ENCODE measurements at places on chromosomes 5 and 9.

DNA sequence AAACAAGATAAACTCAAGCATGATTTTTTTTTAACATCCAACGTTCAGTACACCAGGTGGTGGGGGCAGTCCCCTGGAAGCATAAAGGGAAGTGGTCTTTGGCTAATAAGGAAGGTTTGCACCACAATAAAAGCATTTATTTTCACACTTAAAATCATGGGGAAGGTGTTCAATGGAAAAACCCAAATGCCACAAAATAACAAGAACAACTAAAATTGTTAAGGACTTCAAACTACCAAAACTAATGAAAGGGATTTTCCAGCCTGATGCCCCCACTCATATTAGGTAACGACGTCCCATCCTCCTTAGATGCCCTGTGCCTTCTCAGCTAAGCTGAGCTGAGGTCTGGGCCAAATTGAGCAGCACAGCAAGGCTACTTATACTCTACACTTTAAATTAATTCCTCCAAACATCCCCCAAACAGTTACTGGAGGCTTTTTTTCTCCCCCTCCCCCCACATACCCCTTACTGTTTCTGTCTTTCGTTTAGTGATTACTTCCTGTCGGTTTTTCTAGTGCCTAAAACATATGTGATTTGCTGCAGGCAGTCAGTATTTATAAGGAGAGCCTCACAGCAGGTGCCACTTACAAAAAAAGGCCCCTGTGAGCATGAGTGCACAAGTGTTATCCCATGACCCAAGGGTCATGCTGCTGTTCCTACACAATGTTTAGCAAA lies 259.7 kb upstream of the ZNF608 start:
- DNase-seq = no peak

- DNase-seq = peak; percentile 80
These were observed 18.8 kb downstream of the ZBTB5 start for GRCh38 chr9:37446401-37446800.

GRCh38 chr5:151293624-151294023 lies 9.9 kb downstream of the SLC36A3 start:
- no peak for DNase-seq

- DNase-seq = peak; percentile 26
These were observed 21.7 kb upstream of the SPINK7 start for GRCh38 chr5:148290271-148291195.

- DNase-seq = no peak
These were observed 148.3 kb downstream of the PRDM9 start for GRCh38 chr5:23655674-23656073.

DNA sequence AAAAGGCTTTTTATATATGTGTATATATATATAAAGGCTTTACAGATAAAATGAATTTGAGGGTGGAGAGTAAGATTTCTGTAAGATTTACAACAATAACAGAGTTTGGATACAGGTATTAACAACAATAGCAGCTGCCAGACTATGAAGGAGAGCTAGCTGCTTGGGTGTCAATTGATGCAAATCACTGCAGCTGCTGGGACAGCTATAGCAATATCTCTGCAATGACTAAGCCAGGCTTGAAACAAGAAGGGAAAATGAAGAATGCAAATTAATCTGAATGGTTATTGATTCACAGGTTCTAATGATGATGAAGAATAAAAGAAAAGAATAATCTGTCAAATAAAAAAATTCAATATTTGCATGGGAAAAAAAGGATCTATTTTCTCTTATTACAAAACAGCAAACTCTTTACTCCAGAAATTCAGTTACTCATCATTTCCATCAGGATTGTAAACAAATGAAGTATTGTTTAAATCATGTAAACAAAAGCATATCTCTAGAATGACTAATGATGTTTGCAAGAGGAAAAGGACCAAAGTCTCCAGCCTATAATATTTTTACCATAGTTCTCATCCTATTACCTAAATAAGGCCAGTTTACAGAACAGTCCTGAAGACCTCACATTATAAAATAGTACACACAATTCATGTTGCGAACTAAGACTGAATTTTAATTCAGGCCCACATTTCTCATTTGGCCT lies 219.0 kb downstream of the HTR1A start:
- DNase-seq = no peak

DNA sequence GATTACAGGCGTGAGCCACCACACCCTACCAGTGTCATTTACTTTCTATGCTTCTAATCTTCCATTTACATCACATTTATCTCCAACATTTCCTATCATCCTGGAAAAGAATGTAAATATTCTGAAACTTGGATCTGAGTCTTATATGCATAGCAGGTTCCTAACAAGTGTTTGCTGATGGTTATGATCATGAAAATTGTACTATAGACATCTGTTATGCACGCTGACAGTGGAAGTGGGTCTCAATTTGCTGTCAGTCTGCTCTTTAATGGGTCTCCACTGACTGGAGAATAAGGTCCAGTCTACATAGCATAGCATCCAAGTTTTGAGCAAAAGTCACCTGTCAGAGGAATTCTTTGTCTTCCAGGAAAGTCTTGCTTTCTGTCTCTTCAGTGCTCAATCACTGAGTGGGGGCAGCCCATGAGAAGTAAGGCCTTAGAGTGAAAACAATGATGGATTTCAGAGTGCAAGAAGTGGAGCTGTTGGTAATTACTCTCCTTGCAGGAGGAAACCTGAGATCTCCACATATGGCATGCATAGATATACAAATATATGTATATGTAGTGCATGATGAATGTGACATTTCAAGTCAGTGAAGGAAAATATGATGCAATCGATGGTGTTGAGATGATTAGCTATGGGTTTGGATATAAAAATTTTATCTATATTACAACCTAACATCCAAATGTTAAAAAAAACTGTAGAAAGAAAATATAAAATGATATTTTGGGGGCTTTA lies 29.2 kb upstream of the MSANTD3 start:
- no peak for DNase-seq

DNA sequence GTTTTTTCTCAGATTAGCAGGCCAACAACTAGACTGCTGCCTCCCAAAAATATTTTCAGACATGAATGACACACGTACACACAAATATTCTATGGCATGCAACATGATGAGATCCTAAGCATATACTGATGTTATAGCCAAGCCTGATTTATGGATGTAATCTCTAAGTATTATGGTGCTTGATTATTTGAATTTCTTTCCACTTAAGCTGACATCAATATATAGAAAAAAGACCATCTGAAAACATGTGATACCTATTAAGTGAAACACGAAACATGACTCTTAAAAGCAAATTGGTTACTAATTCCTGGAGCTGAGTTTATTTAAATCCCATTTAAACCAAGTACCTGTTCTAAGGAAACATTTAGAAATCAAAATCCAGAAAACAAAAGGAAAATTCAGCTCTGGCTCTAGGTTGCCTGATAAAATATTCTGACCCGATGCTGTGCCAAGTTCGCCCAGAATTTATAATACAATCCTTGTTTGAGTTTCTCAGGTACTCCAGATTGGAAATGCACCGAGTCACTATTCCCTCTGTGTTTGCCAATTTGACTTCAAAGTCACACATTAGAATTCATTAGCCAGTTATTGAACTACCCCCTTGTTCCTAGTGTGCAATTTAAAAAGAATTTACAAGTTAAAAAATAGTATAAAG lies 548.6 kb downstream of the CSNK1G3 start:
- DNase-seq = no peak

GRCh38 chr5:16311666-16312065 lies 132.1 kb upstream of the MARCHF11 start:
- no peak for DNase-seq

DNA sequence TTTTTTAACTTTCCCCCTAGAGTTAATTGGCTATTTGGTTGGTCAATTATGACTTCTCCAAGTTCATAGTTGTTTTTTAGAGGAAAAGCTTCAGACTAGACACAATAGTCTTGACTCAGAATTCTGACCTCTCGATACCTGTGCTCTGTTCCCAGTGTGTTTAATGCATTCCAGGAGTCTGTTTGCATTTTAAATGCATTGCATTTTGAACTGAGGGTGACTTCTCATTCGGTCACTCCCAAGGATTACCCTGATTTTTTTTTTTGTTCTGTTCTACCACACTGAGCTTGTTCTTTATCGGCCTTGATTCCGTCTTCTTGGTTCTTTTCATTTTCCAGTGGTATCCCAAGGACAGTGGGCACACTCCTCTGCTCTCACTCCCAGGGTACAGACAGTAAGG lies 16.3 kb downstream of the ARHGEF28 start:
- DNase-seq = no peak

DNA sequence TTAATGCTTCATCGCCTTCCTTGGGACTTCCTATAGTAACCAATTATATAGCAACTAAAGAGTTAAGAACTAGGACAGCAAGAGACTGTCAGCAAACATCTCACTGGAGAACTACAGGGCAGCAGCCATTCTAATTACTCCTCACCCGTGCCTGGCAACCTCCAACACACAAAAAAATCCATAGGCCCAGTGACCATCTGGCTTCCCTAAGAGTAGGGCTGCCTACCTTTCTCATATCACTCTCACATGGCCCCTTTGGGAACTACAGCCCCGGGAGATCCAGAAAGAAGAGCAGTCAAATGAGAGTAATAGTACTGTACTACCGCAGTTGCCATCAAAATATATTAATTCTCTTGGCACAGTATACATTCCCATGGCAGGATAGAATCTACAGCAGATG lies 5.7 kb downstream of the DCAF10 start:
- peak; percentile 71 for DNase-seq

- no peak for DNase-seq
These were observed 118.1 kb downstream of the ADAMTS2 start for GRCh38 chr5:179227229-179227579.

- peak; percentile 89 for DNase-seq
These were observed 28.6 kb downstream of the PCDH1 start for GRCh38 chr5:141849415-141850243.

- no peak for DNase-seq
These were observed 54.7 kb downstream of the FXN start for GRCh38 chr9:69090140-69090750.

GRCh38 chr5:69451941-69452647 lies 37.2 kb downstream of the MARVELD2 start:
- no peak for DNase-seq

GRCh38 chr5:42876375-42876844 lies 64.7 kb upstream of the SELENOP start:
- no peak for DNase-seq

- DNase-seq = no peak
These were observed 169.7 kb downstream of the YTHDC2 start for GRCh38 chr5:113683211-113683610.

GRCh38 chr9:96363175-96363967 lies 20.1 kb downstream of the SLC35D2 start:
- DNase-seq = no peak

DNA sequence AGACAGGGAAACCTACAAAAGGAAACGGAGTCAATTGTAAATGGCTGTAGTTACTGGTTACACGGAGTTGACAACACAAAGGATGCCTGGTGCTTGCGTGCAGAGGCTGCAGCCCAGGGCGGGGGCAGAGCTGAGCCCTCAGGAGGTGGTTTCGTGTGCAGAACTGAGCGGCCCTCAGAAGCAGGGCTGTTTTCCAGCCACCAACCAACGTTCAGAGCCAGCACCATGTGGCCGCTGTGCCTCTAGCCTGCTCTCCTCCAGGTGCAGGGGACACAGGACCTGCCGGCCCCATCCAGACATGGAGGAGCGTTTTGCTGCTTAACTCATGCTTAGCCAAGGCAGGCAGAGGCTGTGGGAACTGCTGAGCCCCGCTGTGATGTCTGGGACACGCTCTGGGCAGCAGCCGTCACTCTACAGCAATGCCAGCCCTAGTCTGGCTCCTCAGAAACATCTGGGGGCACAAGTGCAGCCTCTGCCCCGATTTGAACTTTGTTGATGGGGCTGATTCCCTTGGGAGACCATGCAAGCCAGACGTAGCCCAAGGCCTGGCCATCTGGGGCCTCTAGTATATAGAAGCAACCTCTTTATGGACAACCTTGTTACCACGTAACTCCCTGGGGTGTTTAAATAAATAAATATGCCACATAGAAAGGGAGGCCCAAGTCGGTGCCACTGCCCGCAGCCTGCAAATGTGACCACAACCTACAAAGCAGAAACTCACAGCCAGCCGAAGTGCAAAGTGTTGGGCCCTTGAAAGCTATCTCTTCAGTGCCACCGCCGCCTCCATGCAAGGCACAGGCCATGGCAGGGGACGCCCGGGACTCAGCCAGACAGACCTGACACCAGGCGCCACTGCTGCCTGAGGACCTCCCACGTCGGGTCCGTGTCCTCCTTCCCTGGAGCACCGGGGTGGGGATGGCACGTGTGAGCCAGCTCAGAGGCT lies 42.1 kb downstream of the NKD2 start:
- DNase-seq = no peak

DNA sequence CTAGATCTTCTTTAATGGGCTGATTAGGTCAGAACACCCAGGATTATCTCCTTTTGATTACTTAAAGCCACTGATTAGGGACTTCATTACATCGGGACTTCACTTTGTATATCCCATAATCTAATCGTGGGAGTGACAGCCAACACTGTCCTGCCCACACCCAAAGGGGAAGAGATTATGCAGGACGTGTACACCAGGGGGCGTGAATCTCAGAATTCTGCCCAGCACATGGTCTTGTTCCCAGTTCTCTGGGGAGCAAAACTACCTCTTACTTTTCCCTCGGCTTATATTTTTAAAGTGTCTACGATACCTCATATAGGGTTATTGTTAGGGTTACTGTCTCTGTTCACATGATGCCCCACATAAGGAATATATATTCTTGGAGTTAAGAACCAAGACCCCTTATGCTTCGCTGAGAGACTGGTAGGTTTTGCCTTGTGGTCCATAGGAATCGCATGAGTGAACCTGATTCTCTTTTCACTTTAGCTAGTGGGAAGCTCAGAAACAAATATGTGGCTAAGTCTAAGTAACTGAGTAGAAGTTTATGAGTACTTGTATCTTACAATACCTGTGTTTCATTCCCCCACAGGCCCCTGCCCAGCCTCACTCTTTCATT lies 192.7 kb downstream of the GNA14 start:
- DNase-seq = peak; percentile 59

GRCh38 chr5:56166671-56167385 lies 66.3 kb downstream of the ANKRD55 start:
- DNase-seq = no peak

DNA sequence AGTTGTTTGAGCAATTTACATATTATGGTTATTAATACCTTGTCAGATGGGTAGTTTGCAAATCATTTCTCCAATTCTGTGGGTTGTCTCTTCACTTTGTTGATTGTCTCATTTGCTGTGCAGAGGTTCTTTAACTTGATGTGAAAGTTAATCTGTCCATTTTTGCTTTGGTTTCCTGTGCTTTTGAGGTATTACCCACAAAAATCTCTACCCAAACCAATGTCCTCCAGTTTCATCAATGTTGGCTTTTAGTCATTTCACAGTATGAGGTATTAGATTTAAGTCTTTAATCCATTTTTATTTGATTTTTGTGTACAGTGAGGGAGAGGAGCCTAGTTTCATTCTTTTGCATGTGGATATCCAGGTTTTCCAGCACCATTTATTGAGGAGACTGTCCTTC lies 82.4 kb downstream of the MRPS30 start:
- no peak for DNase-seq

GRCh38 chr5:173454736-173455598 lies 126.8 kb upstream of the STC2 start:
- no peak for DNase-seq

Measured in D341Med (cell line).